Lower lobe of right lung (tissue), 2 donors: ENCODE measurements at places on chromosomes 11 and 22. TPM values are rescaled to one million over a fixed set of nuclear protein-coding genes. Genes with fewer than 3 reads are reported as not detected.

DNA sequence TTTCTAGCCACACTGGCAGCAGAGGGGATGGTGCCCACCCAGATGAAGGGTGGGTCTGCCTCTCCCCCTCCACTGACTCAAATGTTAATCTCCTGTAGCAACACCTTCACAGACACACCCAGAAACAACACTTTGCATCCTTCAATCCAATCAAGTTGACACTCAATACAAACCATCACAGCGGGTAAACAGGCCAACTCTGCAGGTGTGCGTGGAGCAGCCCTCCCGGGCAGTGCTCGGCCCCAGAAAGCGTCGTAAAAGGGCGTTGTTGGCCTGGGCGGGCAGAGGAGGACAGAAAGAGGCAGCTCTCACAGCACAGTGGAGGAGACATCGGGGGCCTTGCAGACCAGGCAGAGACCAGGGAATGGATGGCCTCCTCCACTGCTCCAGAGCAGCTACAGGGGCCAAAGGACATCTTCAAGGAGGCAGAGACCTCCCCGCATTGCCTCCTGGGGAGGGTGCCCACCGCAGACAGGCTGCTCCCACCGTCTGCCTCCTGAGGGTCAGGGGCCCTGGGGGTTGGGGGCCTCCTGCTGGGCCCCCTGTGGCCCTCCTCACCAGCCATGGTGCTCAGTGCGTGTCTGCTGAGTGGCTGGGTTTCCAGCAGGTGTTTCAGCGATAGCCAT lies 56.1 kb upstream of the FADD start:
- no peaks in the 10 kb centered on the region for H3K4me1 ChIP-seq
- no peak overlapping the region for H3K4me3 ChIP-seq
- H3K36me3 ChIP-seq: no peaks in the 10 kb centered on the region
- H3K27me3 ChIP-seq: peaks cover 9% of the 10 kb centered on the region

C22orf31 gene
- total RNA-seq: not detected

- no peaks in the 10 kb centered on the region for H3K36me3 ChIP-seq
- peak; percentile 59 for DNase-seq
- H3K4me3 ChIP-seq: no peak overlapping the region
- no peak overlapping the region for H3K27ac ChIP-seq
- H3K27me3 ChIP-seq: no peaks in the 10 kb centered on the region
These were observed 9.3 kb downstream of the KCNJ5 start for GRCh38 chr11:128900468-128900867.

DNA sequence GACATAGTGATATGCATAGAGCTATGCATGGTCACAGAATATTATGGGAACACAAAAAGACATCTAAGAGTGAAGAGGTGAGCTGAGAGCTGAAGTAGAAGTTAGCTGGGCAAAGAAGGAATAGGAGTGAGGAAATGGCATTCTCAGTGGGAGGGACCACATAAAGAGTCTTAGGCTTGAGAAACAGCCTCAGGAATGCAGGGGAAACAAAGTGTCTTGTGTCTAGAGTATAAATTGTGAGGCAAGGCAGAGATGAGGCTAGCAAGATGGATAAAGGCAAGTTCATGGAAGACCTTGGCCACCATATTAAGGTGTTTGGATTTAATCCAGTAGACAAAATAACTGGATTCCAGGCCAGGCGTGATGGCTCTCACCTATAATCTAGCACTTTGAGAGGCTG lies 40.6 kb upstream of the CRTAM start:
- no peak overlapping the region for H3K4me3 ChIP-seq
- H3K4me1 ChIP-seq: peaks cover 14% of the 10 kb centered on the region
- peaks cover 36% of the 10 kb centered on the region for H3K36me3 ChIP-seq
- DNase-seq: no peak
- no peak overlapping the region for H3K27ac ChIP-seq
